CD4-positive, alpha-beta memory T cell (primary cell): ENCODE measurements at places on chromosomes 12 and 14. TPM values are rescaled to one million over a fixed set of nuclear protein-coding genes. Genes with fewer than 3 reads are reported as not detected.

The CNTN1 gene
- not detected for total RNA-seq

The SOX5 gene
- not detected for total RNA-seq

DNA sequence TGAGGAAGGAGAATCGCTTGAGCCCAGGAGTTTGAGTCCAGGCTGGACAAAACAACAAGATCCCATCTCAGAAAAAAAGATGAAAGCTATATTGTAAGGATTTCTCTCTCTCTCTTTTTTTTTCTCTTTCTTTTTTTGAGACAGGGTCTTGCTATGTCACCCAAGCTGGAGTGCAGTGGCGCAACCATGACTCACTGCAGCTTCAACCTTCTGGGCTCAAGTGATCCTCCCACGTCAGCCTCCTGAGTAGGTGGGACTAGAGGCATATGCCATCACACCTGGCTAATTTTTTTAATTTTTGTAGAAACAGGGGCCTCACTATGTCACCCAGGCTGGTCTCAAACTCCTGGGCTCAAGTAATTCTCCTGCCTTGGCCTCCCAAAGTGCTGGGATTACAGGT is 5.8 kb upstream of the MRPL42 start:
- no peak for DNase-seq

GRCh38 chr14:38042322-38042721 is 165.4 kb upstream of the SSTR1 start:
- no peak for DNase-seq
